Transverse colon (tissue), 4 donors: ENCODE measurements at places on chromosomes 12 and 14.

- no peak for DNase-seq
These were observed 297.3 kb upstream of the FAR2 start for GRCh38 chr12:28851781-28852180.

DNA sequence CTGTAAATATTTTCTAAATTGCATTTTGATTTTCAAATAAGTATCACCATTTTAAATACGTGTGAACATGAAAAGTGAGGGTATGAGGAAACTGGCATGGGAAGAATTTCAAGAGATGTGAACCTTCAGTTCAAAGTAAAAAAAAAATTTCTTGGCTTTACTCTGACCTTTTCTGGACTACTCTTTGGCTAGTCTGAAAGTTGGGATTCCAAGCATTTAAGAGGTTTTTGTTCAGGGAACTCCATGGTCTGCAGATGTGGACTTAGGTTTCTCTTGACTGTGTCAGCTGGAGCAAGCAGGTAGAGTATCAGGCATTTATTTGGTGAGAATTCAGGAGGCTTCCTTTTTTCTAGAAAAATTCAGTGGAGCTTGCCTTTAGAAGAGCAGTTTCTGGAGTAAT lies 311.6 kb downstream of the LRIG3 start:
- no peak for DNase-seq

DNA sequence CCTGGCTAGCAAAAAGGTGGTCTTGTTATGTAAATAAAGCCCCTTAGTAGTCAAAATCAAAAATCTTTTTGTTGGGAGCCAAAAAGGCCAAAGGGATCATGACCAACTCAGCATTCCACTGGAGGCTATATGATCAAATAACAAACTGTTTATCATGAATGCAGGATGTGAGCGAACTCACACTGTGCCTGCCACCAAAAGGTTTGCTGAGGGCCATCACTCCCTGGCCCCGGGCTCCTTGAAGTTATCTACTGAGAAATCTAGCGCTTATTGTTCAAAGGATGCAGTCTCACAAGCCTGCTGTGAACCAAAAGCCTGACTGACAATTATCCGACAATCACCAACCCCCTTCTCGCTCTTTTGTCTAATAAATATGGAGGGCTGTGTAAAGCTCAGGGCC lies 107.2 kb upstream of the DDHD1 start:
- DNase-seq: no peak

DNA sequence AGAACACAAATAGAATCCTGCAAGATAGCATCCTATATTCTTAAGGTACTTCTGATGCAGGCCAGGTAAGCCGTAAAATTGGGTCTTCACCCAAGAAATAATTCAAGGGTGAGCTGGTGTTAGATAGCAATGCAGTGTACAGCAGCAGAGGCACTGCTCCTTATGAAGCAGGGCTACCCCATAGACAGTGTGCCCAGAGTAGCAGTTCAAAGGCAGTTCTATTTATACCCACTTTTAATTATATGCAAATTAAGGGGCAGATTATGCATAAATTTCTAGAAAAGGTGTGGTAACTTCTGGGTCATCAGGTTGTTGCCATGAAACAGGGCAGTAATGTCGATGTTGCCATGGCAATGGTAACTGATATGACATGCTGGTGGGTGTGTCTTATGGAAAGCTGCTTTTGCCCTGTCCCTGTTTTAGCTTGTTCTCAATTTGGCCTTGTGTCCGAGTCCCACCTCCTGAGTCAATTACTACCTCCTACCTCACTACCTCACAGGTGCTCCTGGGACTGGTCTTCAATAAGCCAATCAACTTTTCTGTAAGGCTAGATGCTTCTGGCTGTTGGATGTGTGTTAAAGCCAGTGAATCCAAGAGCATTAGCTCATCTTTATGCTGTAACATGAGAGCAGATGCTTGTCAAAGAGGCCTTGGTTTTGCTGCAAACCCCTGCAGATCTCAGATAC lies 61.0 kb downstream of the PPM1A start:
- no peak for DNase-seq

DNA sequence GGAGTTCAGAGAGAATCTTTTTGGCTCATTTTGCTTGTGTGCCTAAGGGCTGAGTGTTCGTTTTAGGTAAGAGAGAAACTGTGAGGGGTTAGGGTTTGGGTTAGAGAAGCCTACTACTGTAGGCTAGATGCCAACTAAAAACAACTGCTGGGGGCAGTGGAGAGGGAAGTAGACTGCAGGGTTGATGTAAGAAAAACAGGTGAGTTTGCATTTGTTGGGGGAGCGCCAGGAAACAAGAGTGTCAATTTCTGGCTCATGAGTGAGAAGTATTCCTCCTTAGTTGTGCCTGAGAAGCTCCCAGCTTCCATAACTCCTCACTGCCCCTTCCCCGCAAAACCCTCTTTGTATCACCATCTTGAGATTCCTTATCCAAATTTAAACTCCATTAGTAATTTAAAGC lies 92.3 kb downstream of the DERA start:
- DNase-seq: no peak
